NCI-H187 treated with DMSO at 0.1 percent for 48 hours (cell line): ENCODE measurements at places on chromosomes 11 and 22.

- DNase-seq = no peak
These were observed 108.1 kb upstream of the THY1 start for GRCh38 chr11:119531056-119531455.

DNA sequence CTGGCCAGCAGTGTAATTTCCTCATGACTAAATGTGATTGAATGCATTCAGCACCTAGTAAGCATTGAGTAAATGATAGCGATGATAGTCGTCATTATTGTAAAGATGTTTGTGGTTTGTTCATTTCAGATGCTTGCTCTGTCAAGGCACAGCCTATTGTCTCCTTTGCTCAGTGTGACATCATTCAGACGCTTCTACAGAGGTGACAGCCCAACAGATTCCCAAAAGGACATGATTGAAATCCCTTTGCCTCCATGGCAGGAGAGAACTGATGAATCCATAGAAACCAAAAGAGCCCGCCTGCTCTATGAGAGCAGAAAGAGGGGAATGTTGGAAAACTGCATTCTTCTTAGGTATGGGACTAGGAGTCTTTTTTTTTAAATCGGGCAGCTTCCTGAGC lies 7.6 kb downstream of the SDHAF2 start:
- no peak for DNase-seq

DNA sequence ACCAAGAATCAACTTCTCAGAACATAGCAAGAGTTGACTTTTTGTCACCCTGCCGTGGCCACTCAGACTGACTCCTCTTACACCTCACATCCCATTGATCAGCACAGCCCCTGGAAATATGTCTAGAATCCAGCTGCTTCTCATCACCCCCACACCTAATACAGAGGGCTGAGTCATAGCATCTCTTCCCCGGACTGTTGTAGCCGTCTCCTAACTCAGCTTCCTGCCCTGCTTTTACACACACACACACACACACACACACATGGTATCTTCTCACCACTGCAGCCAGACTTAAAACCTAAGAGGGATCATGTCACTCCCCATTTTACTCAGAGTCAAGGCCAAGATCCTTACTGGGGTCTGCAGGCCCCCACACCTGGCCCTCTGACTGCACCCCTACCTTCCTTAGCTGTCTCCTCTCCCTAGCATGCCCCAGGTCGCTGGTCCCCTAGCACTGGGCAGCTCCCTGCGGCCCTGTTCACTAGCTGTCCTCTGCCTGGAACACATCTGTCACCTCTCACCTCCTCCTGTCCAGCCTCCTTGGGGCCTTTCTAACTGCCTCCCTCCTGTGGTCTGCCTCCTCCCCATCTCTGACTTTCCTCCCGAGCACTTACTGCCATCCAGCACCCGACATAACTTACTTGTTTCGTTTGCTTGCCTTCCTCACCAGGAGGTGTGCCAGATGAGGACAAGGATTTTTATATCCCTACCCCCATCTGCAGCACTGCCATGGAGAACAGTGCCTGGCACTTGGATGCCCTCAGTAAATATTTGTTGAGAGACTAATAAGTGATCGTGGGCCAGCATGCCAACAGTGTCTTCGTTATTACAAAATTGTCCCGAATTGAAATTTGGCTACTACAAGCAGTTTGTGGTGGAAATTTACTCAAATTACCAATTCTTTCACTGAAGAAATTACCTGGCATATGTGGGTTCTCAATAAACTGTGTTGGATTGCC lies 61.9 kb downstream of the BMAL1 start:
- DNase-seq = no peak

- DNase-seq = no peak
These were observed 60.0 kb downstream of the MED15 start for GRCh38 chr22:20567371-20567847.

- no peak for DNase-seq
These were observed 16.1 kb upstream of the EED start for GRCh38 chr11:86228269-86229038.

GRCh38 chr22:21450858-21451353 lies 16.3 kb upstream of the TMEM191C start:
- no peak for DNase-seq

- no peak for DNase-seq
These were observed 17.7 kb upstream of the CDON start for GRCh38 chr11:126080161-126080941.

DNA sequence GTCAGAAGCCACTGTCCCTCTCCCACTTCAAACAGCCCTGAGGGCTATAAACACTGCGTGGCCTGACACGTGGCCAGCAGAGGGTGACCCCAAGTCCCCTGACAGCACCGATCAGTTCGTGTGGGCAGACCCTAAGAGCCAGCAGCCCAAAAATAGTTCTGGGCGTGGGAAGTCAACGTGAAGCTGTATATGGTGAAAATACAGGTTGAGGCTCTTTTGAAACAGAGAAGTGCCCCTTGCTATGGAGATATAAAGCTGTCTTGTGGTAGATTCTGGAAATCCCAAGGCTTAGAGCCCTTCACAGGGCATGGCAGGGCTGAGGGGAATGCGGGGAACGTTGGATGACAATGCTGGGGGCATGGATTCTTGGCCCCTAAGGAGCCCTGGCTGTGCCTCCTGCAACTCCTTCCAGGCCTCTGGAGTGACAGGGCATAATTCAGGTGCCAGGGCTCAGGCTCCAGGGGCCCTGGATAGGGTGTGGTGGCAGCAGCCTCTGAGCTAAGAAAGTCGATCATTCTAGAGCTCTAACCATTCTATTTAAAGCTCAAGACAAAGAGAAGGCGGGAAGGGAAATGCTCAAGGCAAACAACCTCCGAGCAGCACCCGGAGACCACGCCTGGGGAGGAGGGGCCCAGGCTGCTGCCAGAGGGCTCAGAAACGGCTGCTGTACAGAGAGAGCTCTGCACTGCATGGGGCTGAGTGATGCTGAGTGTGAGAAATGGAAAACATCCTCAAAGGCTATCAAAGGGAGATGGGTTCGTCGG lies 60.4 kb upstream of the CD5 start:
- DNase-seq = peak; percentile 95
